ENCODE measurements at places on chromosomes 4 and X.

- no peak for DNase-seq
These were observed 42.2 kb upstream of the KLF3 start for GRCh38 chr4:38621831-38622230.

DNA sequence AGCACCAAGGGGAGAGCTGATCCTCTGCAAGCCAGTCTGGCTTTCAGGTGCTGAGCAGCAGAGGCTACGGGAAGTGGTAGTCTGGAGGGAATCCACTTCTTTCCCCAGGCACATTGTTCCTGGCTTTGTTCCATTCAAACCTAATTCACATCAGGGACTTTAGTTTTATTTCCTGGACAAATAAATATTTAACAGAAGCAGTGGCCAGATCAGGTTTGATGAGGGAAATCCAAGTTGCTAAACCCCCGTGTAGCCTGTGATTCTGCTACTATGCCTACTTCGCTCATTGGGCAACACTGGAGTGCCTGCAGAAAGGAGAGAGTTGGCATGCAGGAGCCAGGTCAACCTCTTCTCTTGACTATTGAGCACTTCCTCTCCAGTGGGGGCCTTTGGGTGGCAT lies 13.8 kb upstream of the STBD1 start:
- DNase-seq: no peak

DNA sequence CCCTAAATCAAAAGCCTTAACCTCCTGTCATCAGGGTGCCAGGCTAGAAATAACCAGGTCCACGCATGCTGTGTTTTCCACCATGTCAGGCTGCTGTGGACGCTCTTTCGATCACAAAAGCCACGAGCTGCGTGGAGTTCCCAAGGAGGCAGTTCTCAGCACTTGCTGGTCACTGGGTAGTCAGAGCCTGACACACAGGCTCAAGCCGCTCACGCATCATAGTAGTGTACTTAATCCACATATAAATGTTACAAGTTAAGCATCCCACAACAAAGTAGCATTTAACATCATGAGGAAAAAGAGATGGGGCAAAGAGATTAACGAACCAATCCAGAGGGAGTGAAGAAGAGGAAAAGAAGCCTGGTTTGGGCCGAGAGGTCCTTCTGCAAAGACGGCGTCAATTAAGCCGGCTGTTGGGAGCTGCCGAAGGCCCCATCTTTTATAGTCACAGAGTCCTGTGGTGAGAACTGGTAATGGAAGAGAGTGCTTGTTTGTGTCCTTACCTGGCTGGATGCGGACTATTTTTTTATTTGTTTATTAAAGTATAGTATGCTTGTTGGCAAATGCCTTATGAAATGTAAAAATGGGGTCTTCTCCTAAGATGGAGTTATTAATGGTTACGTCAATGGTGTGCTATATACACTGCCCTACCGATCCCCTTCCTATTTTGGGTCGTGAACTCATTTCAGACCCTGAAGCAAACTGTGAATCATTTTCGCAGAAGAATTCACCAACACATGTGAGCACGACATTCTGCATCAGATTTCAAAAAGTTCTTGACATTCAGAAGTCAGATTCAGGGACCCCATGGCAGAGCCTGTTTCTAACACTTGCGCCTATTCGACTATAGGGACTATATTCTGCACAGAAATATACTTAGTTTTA lies 675 bp downstream of the PRIMPOL start:
- peak; percentile 46 for DNase-seq

- no peak for DNase-seq
These were observed 29.2 kb upstream of the MXD4 start for GRCh38 chr4:2290974-2291704.

DNA sequence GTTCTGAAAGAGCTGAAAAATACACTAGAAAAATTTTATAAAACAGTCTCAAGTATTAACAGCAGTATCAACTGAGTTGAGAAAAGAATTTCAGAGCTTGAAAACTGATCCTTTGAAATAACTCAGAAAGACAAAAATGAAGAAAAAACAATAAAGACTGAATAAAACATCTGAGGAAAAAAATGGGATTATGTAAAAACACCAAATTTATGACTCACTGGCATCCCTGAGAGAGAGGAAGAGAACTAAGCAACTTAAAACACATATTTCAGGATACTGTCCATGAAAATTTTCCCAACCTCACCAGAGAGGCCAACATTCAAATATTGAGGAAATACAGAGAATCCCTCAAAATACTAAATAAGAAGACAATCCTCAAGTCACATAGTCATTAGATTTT lies 22.9 kb downstream of the PABPC4L start:
- peak; percentile 65 for DNase-seq

DNA sequence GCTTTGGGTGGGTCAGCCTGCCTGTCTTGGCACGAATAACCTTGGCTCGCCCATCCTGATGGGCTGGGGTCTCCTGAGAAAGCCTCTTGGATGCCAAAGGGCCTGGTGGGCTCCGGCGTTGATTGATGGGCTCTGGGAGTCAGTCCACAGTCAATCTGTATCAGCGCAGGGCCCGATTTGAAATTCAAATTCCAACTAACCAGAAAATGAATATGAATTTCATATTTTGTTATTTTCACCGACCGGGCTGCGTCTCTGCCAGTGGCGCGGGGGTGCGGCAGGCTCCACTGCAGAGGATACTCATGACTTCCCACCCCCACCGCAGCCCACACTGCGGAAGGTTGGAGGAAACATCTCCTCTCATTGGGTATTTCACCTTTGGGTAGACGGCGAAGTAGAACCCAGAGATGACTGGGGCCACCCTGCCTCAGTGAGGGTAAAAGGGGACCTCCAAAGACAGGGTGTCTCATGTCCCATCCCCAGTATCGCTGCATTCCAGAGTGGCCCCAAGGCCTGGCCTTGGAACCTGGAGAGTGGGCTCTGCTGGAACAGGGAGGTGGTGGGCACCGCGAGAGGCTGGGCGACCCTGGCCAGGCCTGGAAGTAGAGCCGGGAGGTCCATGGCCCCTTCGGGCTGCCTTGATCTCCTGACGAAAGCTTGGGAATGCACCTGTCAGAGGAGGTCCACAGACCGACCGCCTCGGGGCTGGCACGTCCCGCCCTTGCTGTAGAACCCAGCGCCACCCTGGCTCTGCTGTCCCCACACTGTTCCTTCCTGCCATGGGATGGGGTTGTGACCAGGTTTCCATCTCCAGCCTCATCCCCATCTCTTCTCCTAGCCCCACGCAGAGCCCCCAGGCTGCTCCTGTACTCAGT lies 54.8 kb upstream of the SORCS2 start:
- DNase-seq: no peak

DNA sequence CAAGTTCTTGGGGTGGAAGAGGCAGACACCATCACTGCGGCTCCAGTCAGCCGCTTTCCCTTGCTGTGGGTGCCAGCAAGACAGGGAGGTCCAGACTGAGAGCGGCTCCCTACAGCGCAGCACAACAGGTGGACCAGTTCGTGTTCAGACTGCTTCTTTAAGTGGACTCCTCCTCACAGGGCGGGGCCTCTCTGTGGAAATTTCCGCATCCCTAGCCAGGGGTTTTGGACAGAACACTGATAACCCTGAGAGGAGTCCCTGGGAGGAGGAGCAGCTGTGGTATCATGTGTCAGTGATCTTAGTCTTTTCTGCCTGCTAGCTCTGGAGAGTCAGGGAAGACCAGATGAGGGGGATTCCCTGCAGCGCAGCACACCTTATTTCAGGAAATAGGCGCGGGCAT lies 48.5 kb downstream of the MAGEC2 start:
- DNase-seq: no peak

GRCh38 chr4:117417856-117418255 lies 332.5 kb upstream of the TRAM1L1 start:
- DNase-seq: peak; percentile 24

- DNase-seq: no peak
These were observed 17.2 kb downstream of the BTK start for GRCh38 chrX:101368800-101369199.

DNA sequence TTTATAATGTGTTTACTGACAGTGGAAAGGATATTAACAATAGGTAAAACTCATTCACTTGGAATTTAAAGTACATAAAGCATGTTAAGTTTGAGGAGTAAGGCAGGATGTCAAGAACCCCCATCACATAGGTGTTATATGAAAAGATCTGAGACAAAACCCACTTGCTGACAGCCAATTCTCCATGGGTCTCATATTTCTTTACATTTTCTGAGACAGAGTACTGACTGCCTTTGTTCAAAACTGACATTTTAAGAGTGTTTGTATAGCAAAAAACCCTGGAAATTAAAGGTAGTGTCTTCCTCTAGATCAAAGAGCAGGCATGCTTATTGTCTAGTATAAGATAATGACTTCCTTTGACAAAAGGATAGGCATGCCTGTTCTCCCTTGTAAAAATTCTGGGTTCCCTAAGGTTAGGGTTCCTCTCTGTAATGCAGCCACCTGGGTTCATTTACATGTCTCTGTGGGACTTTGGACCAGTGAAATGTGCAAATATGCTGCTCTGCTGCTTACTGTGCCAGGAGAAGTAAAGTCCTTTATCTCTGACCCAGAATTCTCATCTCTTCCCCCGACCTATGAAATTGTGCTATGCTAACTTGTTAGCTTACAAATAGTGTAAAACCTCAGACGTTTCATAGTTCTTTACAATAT lies 123.6 kb downstream of the PCDH18 start:
- DNase-seq: no peak

DNA sequence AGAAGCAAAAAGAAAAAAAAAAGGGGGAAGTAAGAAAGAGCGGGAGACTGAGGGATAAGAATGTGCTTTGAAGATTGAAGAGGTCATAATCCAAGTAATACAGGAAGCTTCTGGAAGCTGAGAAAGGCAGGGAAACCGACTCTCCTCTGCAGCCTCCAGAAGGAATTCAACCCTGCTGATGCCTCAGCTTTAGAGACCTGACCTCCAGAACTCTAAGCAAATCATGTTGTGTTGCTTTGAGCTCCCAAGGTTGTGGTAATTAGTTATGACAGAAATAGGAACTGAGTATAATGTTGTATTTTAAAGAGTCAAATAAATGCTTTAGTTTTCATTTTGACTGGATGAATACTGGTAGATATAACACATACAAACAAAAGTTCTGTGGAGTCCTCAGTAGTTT lies 48.0 kb upstream of the FAT1 start:
- DNase-seq: peak; percentile 29

DNA sequence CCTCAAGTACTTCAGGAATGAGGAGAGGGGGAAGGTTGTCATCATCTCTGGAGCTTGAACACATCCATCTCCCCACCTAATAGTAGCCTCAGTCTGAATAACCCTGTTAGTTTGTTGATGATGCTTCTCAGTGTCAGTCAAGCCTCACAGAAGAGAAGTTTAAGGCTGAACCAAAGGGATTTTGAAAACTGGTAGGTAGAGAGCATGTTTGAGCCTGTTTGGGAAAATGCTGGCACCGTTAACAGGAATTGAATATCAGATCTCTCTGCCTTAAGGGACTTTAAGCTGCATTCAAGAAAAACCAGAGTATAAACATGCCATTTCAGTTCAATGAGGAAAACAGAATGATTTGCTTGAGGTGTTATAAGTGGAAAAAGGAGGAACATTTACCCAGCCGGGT lies 73.1 kb downstream of the MAPK10 start:
- DNase-seq: no peak

DNA sequence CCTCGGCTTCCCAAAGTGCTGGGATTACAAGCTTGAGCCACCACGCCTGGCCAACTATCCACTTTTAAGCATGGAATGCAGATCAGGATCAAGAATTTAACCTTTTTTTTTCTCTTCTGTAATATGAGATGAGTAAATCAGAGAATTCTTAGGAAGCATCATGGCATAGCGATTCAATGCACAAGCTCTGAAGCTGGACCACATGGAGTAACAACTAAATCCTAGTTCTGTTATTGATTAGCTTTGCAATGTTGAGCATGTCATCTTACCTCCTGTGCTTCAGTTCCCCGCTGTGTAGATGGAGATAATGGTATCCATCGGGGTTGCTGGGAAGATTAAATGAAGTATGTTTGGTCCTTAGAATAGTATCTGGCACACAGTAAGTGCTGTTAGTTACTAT lies 1.9 kb upstream of the SNX25 start:
- peak; percentile 16 for DNase-seq

DNA sequence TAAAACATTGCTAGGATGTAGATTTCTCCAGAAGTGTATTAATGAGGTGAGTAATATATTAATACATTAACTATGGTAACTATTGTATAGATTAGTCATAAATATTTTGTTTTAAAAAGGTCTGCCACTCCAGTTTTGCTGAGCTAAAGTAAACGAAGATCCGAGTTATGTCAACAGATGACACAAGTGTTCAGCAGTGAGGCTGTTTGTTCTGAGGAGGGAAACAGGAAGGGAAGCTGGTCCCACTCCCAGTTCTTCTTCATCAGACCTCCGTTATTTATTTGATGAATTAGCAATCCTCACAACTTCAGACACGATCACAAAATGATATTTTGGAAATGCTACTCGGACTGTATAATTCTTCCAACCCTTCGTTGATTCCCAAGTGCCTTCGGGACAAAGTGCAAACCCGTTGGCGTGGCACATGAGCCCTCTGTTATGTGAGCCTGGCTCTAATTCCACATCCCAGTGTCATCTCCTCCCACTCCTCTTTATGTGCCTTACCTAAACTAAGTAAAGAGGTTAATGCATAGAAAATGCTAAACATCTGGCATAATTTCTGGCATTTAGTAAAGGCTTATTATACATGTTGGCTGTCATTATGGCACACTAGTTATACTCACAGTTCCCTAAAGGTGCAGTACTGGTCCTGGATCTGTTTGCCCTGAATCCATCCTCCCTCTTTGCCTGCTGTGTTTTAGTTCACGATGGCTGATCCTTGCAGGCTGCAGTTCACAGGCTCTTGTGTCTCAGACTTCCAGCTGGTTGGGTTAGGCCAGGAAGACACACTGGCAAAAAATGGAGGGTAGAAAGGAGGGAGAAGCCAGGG lies 190.6 kb upstream of the LNX1 start:
- DNase-seq: peak; percentile 77

DNA sequence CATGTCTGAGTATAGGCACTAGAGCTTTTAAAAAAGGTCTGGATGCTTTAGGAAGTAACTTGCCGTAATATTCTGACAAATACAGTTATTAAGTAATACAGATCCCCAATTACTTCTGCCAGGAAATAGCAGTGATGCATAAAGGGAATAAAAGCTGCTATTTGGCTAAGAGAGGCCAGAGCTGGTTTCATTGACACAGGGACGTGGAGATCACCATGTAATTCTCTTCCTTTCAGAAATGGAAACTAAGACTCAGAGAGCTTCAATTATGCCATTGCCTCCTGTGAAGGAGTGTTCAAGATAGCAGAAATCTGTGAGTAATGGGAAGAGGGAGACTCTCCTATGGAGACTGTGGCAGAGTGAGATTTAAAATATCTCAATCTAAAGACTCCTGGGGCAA lies 238.1 kb downstream of the SLITRK2 start:
- DNase-seq: no peak

Measured in fibroblast of skin of back (primary cell).